ENCODE measurements at places on chromosomes 7 and 10.
A peak's percentile ranks its signal among the peaks of the same experiment; 100 is the strongest.

- no peak overlapping the region for H3K27ac ChIP-seq
- DNase-seq = no peak
Measured at GRCh38 chr7:12131122-12131521, 80.0 kb upstream of the TMEM106B start.

DNA sequence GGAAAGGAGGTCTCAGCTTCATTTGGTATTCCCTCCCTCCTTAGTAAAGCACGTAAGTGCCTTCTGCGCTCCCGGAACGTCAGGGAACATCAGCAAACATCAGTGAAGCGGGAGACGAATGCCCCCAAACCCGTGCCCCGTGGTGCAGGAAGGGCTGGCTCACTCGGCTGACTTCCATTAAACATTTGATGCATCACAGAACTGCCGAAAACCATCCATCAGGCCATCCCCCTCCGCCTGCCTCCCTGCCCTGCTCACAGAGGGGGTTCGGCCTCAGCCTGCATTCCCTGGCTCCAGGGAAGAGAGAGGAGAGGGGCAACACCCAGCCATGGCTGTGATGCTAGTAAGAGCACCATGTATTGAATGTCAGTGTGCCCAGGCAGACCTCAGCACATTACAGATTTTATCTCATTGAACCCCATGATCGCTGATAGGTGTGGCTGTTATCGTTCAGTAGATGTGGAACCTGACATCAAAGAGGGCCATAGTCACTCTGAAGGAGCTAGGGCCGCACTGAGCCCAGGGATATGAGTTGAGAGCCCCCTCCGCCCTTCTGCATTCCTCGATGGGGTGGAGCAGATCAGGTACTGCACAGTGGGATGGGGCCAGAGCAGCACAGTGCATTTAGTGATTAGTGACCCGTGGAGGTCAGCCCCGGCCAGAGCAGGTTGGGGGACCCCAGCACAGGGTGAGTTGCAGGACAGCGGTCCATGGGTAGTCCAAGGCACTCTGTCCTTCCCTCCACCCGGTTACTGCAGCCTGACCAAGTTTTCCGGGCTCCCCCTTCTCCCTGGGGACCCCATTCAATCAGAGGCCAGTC lies 146.4 kb downstream of the RPS24 start:
- H3K4me3 ChIP-seq = no peak overlapping the region
- H3K36me3 ChIP-seq = peaks cover 5% of the 10 kb centered on the region
- peaks cover 3% of the 10 kb centered on the region for H3K4me1 ChIP-seq
- no peak for DNase-seq
- H3K27ac ChIP-seq = no peak overlapping the region
- H3K27me3 ChIP-seq = peaks cover 7% of the 10 kb centered on the region

DNA sequence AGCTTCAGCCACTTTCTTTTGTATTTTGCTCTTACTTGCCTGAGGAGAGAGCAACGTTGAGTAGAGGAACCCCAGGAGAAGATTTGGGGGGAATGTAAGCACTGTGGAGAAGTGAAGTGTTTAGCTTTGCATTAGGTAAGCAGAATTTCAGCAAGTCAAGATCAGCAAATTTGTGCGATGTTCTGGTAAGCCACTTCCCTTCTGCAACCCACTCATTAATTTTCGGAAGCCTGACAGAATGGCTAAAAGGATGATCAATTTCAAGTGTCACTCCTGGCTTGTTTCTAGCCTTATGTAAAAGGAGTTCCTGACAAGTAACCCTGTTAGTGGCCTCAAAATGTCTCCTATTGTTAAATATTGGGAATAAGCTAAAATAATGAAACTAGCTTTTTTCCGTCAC lies 48.5 kb upstream of the NXPH1 start:
- H3K4me3 ChIP-seq = no peak overlapping the region
- no peak for DNase-seq

- no peak overlapping the region for H3K27ac ChIP-seq
- no peaks in the 10 kb centered on the region for H3K4me1 ChIP-seq
- H3K27me3 ChIP-seq = no peaks in the 10 kb centered on the region
- DNase-seq = no peak
- H3K4me3 ChIP-seq = no peak overlapping the region
- no peaks in the 10 kb centered on the region for H3K36me3 ChIP-seq
Measured at GRCh38 chr10:20289070-20289828, 473.0 kb downstream of the PLXDC2 start.

DNA sequence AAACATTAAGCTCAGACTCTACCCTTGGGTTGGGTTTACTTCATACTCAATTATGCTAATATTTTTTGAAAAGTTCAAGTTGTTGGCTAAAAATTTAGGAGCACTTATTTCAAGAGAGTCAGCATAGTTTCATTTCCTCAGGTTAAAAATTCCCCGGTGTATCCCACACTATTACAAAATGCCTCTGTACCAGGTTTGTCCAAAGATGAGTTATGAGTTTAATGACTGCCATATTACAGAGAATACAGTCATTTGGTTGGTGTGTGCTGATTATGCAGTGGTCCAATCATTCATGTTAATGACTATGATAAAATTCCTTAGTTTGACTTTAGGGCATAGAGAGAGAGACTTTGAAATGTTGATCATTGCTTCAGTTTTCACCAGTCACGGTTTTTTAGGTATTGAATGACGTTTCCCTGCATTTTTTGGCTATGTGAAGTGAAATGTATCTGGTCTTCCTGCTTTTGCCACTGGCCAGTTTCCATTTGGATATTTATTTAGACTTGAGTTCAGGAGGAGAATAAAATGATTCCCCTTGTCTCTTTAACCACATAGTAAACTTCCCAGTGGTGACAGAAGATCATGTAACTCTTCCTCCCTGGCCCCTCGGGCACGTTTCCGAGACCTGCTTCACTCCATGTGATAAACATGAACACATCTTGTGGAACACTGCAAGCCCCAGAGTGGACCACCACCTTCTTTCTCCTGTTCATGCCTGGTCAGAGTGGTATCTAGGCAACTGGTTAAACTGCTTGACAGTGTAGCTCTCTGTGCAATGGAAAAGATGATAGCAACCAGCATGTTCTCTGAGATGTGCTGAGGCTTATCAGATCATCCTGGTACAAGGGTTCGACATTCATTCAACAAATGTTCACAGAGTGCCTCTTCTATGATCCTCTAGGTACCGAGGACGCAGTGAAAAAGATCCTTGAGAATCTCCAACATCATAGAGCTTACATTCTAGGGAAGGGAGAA lies 153.6 kb downstream of the CACNB2 start:
- H3K27ac ChIP-seq = no peak overlapping the region
- no peaks in the 10 kb centered on the region for H3K27me3 ChIP-seq
- no peak overlapping the region for H3K4me3 ChIP-seq
- DNase-seq = no peak
- no peaks in the 10 kb centered on the region for H3K4me1 ChIP-seq
- no peaks in the 10 kb centered on the region for H3K36me3 ChIP-seq

DNA sequence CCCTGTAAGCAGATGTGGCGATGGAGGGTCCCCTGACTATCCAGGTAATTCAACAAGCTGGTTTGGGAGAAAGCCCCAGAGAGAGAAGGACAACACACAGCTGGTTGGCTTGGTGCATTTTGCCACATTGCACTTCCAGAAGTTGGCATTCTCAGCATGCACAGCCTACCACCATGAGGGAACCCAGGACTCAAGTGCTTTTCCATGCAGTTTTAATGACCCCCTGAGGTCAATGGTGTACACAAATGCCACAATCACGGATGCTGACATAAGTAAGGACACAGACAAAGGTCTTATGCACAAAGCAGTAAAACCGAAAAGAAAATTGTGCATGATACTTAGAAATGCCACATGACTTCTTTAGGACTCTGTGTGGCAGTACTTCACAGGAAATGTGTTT lies 645.1 kb downstream of the KCNMA1 start:
- no peak for DNase-seq
- peaks cover 3% of the 10 kb centered on the region for H3K36me3 ChIP-seq
- no peak overlapping the region for H3K4me3 ChIP-seq
- H3K27ac ChIP-seq = no peak overlapping the region
- no peaks in the 10 kb centered on the region for H3K27me3 ChIP-seq

DNA sequence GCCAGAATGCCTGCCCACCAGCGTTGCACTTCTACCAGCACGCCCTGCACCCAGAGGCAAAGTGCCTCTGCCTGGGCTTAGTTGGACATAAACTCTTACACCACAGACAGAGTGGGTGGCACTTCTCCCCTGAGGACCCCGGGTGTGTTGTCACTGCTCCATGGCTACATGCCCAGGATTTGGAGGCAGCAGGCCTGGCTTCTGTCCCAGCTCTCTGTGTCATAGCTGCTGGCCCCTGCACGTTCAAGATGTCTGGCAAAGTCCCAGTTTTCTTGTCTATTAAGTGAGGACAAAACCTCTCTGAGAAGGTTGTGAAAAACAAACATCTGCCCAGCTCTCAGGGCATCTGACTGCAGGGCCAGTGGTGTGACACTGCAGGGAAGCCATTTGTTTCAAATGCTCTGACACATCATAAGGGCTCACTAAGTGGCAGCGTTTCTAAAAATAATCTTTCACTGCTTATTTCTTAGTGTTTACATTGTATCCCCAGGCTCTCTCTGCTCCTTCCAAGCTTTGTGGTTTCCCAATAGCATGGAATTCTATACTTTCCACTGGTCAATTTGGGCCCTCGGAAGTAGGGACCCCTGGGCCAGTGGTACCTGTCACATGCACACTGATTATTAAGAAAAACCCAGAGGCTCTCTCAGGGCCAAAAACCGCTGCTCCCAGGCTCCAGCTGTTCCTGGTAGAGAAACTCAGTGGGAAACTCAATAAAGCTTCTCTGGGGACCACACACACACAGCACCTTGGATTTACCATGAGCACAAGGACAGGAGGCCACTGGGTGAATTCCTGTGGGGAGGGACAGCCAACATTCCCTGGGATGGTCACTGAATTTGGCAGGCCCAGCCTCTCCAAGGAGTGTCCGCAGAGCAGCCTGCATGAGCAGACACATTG lies 86.2 kb upstream of the ANLN start:
- no peak for DNase-seq
- no peaks in the 10 kb centered on the region for H3K4me1 ChIP-seq
- peaks cover 13% of the 10 kb centered on the region for H3K36me3 ChIP-seq

GRCh38 chr7:4745265-4745919 lies 30.0 kb upstream of the AP5Z1 start:
- no peaks in the 10 kb centered on the region for H3K27me3 ChIP-seq
- DNase-seq = no peak
- peaks cover 39% of the 10 kb centered on the region for H3K36me3 ChIP-seq

DNA sequence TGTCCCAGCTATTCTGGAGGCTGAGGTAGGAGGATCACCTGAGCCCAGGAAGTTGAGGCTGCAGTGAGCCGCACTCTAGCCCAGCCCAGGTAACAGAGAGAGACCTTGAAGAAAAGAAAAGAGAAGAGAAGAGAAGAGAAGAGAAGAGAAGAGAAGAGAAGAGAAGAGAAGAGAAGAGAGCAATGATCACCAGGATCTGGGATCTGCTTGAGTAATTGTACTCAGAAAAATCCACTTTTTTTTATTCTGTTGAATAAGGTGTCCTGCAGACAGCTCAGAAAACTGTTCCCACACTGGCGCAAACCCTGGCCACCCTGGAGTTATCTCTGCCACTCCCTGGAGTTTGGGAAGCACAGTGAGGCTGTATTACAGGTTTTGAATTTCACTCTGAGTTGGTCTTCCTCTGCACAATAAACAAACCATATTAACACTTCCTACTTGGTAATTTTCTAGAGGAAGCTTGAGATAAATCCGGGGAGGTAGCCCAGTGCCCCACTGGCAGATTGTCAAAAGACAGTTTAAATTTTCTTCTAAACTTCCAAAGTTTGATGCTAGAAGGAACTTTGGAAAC lies 9.6 kb upstream of the OAT start:
- H3K27me3 ChIP-seq = peaks cover 32% of the 10 kb centered on the region

DNA sequence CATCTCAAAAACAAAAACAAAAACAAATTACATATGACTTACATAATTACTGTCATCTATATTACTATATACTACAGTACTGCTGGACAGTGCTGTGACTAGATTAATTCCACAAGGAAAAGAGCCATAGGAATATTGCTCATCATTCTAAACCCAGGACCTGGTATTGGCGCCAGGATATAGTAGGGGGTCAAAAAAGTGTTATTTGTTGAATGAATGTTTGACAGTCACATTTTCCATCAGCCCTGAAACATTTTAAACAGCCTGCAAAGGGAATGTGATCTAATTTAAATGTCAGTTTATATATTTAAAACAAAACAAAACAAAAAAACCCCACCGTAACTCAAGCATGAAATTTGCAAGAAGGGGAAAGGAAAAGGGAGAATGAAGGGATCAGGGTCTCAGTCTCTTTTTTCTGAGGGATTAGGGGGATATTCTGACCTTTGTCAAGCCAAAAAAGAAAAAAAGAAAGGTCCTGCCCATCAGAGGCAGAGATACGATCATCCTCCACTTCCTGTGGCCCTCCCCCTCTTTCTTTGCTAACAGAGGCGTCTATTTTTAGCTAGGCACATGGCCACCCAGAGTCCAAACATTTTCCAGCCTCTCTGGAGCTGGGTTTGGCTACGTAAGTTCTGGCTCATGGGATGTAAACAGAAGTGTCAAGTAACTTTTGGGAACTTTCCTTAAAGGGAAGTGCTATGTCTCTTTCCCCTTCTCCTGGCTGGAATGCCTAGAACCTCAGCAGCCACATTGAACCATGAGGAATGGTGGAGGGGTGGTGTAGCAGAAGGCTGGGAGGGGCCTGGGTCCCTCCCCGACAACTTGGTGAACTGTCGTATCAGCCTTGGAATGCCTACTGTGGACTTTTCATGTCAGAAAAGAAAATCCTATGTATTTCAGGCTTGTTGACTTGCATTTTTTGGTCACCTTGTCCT lies 44.6 kb upstream of the DLG5 start:
- H3K27ac ChIP-seq = peak overlapping the region; percentile 87
- H3K4me1 ChIP-seq = peaks cover 9% of the 10 kb centered on the region
- no peak overlapping the region for H3K4me3 ChIP-seq
- DNase-seq = no peak

DNA sequence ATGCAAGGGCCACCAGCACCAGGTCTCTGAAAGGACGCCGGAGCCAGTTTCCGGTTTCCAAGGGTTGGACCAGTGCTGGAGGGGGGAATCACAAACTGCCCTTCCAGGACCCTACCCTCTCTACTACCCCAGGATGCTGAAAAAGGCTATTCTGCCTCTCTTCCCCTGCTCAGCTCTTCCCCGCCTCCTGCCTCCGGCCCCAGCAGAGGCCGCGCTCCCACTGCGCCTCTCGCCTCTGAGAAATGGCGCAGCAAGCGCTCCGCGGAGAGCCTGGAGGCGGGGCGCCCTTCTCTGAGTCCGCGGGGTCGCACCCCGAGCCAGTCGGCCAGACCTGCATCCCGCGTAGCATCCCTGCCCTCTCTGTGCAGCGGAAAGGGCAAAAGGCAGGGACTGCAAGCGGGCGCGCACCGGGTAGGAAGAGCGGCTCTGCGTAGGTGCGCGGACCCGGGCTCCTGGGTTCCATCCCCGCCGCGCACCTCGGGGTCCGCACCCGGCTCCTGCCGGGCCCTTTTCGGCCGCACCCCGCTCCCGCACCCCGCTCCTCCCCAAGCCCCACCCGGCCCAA lies 476 bp upstream of the RET start:
- peak overlapping the region; percentile 39 for H3K4me3 ChIP-seq
- no peak overlapping the region for H3K27ac ChIP-seq
- no peaks in the 10 kb centered on the region for H3K36me3 ChIP-seq

DNA sequence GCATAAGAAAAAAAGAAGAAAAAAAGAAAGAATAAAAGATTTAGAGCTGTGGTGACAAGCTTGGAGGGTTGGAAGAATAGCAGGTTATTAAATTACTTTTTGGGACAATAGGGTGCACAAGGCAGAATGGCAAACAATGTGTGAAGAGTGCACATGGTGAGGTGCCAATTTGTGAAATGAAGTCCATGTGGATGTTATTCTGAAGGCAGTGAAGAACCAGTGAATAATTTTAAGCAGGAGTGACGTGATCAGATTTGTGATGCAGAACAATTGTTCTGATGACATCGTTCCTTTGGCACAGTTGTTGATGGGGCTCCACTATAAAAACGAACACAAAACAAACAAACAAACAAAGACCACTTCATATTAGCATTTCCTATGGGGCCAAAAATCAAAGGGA lies 700.3 kb downstream of the NRG3 start:
- no peak overlapping the region for H3K4me3 ChIP-seq
- H3K36me3 ChIP-seq = no peaks in the 10 kb centered on the region
- no peak for DNase-seq
- H3K4me1 ChIP-seq = no peaks in the 10 kb centered on the region
